ENCODE measurements at places on chromosomes 16 and 17. TPM values are rescaled to one million over a fixed set of nuclear protein-coding genes. Genes with fewer than 3 reads are reported as not detected.

TBC1D16 gene
- 55.6 TPM for total RNA-seq

CCL14 gene
- total RNA-seq: 168 TPM

WNT9B gene
- total RNA-seq: 5.6 TPM

APOBR gene
- 1.2 TPM for total RNA-seq

SDR42E2 gene
- total RNA-seq: not detected

Data from ascending aorta (tissue), 2 donors.